NCI-H345 (cell line): ENCODE measurements at places on chromosomes 6 and 20.

GRCh38 chr6:135876058-135876457, 24.6 kb downstream of the PDE7B start:
- no peak for DNase-seq

DNA sequence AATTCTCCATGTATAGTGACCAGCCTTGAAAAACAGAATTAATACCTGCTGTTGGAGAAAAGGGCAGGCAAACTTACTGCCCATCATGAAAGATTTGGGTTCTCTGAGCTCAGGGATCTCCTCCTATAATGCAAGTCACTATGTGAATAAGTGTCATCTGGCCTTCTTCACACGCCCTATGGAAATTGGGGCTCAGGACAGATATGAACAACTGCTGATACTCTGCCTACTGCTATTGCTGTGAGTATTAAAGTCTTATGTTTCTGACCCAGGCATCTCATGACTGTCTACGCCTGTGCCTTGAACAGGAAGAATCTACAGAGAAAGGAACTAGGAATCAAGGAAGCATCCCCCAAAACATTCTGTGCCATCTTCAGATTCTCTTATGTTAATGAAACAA, 226.1 kb downstream of the SOD2 start:
- DNase-seq = no peak

DNA sequence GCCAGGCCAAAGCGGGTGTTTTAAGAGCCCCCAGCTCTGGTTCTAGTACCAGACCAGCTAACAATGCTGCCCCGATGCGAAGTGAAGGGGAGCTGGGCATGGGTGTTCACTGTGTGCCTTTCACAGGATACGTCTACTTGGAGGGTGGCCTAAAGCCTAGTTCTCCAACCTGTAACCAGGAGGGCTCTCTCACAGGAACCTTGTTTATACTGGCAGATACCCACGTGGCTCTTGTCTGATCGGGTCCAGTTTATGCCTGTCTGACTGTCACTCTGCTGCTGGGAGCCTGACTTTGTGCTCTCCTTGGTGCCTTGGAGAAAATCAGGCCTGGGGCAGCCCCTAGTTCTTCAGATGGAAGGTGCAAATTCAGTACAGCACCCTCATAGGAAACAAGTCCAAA, 60.2 kb upstream of the RNF144B start:
- no peak for DNase-seq

DNA sequence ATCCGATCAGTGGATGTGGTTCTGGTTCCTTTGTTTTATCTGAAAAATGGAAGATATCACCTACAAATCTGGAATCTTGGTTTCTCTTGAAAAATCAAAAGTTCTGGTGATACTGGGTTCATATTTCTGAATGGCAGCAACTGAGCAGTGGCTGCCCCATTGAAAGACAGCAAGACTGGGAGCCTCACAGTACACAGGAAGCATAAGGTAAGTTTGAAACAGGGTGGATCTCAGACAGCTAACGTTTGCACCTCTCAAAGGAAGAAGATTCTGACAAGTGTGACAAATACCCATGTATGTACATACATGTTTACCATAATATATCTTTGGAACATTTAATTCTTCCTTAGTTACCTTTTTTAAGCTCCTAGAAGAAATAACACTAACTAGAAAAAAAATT, at the start of gene SAMD3:
TSS of gene SAMD3 (minus strand) at position 177 of the 400 bp plus-strand sequence. CDS start 7,678 bp downstream, outside the sequence.
- no peak for DNase-seq

DNA sequence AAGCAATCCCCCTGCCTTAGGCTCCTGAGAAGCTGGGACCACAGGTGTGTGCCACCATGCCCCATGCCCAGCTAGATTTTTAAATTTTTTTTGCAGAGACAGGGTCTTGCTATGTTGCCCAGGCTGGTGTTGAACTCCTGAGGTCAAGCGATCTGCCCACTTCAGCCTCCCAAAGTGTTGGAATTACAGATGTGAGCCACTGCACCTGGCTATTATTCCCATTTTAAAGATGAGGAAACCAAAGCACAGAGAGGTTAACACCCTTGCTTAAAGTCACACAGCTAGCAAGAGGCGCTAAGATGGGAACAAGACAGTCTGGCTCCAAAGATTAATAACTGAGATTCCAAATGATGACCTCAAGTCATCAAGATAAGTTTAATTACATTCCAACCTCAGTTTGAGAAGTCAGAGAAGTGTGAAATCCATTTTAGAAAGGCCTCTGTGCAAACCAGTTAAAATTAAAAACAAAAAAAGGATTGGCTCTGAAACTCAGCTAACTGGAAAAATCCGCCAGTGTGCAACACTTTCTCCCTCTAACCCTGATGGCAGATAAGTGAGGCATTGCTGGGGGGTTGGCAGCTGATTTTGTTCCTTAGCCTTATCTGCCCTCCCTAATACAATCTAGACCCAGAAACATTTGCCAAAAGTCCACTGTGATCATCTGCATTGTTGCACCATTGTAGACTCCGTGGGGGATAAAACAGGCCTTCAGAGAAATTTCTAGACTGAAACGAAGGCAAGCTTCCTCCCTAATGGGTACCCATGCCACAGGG, 55.5 kb downstream of the CPNE5 start:
- DNase-seq = no peak
